AG04450 (cell line): ENCODE measurements at places on chromosomes 5 and 9.

DNA sequence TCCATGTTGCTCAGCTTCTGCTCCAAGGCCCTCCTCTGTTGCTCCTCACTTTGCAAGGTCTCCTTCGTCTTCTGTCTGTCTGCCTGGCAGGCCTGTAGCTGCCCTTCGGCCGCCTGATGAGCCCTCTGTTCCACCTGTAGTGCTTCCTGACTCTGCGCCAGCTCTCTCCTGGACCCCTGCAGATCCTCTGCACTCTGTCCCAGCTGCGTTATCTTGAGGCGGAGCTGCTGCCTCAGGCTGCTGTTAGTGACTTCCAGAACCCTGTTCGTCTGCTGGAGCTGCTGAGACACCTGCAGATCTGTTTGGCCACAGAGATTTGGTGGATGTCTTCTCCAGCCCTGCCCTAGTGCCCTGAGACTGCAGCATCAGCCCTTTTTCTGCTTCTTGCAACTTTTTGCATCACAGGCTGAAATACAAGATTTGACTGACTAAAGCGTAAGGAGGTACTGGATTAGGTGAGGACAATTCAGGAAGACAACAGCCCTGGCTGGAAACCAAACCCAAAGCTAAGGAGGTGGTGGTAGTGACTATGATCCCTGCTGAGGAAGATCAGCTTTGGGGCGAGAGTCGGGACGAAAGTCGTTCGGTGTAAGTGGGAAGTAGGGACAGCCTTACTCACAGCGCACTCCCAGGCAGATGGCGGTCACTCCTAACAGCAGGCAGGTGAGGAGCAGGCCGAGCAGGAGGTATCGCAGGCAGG is 2.1 kb downstream of the CD72 start:
- DNase-seq, result no peak

DNA sequence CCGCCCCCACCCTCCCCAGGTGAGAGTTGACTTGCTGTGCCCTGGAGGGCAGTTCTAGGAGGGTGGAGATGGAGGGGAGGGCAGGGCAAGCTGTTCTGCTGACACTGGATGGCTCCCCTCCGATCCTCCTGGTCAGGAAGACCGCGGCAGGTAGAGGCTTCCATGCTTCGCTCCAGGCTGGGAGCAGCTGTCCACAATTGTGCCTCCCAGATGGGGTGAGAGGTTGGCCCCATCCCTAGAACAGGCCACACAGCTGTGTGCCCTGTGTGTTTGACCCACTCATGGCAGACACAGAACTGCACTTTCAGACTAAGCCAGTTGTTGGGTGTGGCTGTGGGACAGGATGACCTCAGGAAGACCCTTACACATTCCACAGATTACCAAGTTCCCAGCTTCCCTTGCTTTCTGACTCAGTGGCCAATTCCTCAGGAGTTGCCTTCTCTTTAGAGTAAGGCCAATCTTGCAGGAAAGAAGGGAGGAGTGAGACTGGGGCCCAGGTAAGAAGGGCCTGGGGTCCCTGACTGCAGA is 72.1 kb upstream of the HSPA9 start:
- no peak for DNase-seq

DNA sequence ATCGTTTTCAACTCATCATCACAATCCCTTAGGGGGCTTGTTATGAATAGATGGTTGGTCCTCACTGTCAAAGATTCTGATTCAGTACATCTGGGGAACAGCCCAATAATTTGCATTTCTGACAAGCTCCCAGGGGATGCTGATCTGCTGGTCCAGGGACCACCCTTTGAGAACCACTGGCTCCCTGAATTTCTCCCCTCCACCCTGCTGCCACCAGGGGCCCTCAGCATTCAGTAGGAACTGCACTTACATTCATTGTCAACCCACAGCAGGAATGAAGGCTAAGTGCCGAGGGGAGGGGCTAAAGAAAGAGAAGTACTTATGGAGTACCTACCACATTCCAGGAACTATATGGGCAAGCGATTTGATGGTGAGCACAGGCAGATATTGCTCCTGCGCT is 85.9 kb downstream of the BOD1 start:
- DNase-seq, result no peak

DNA sequence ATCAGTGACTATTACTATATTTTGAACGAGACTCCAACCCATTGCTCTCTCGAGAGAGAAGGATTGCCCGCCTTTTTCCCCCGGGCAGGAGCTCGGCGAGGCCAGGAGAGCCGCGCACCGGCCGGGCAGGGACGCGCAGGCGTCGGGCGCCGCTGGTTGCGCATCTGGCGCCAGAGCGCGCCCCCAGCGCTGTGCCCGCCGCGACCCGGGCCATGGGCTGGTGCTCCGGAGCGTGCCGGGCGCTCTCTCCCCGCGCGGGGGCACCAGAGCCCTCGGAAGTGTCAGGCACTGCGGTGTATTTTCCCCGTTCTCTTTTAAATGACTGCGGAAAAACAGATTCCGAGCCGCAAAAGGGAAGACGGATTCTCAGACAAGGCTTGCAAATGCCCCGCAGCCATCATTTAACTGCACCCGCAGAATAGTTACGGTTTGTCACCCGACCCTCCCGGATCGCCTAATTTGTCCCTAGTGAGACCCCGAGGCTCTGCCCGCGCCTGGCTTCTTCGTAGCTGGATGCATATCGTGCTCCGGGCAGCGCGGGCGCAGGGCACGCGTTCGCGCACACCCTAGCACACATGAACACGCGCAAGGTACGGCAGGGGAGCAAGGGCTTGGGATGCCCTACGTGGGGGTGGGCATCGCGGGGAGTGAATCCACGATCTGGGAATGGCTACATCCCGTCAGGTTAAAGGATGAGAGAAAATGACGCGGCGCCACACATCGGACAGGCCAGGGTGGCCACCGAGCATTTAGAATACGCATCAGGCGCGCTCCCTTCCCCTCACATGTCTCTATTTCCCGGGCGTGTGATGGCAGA is 1.1 kb upstream of the NTRK2 start:
- no peak for DNase-seq

DNA sequence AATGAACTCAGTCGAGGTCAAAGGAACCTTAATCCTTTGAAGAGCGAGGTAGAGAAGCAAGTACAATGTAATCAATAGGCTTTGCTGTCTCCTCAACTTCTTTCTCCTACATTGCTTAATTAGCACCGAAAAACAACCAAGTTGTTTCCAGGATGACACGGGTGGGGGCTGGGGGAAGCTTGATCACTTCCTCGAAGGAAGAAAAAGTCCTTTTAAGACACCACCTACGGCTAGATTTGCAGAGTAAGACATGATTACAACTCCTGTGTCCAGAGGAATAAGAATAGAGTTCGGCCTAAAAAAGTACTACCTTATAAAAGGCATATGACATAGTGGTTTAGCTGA is 811 bp upstream of the ARRDC3 start:
- no peak for DNase-seq

DNA sequence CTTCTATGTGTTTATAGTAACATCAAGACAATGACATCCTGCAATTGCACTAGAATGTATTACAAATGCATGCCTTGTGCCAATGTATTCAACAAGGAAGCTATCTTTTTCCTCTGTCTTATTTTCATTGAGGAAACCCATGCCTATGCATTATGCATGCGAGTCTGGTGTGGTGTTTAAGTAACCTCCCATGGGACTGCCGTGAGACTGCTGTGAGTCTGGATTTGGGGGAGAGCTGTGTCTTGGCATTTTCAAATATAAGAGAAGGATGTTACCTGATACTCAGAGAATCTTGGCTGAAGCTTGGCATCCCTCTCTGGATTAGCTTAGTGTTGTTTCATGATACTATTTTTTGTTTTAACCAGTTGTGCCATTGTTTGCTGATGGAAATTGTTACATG is 98.3 kb downstream of the F2RL2 start:
- DNase-seq, result no peak

DNA sequence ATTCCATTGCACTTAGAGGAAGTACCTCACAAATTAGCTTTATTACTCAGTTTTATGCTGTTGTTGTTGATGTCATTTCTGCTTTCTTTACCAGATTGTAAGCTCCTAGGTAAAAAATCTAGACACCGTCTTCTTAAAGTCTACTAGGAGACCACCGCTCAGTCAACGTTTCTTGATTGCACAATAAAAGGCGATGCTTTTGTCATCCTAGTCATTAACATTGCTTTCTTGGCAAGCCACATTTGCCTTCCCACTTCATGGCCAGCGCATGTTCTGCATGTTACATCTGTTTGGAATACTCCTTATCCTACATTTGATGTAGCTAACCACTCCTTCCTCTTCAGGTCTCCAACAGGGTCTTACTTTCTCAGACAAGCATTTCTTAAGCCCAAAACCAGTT is 464.0 kb upstream of the TUSC1 start:
- DNase-seq, result no peak

DNA sequence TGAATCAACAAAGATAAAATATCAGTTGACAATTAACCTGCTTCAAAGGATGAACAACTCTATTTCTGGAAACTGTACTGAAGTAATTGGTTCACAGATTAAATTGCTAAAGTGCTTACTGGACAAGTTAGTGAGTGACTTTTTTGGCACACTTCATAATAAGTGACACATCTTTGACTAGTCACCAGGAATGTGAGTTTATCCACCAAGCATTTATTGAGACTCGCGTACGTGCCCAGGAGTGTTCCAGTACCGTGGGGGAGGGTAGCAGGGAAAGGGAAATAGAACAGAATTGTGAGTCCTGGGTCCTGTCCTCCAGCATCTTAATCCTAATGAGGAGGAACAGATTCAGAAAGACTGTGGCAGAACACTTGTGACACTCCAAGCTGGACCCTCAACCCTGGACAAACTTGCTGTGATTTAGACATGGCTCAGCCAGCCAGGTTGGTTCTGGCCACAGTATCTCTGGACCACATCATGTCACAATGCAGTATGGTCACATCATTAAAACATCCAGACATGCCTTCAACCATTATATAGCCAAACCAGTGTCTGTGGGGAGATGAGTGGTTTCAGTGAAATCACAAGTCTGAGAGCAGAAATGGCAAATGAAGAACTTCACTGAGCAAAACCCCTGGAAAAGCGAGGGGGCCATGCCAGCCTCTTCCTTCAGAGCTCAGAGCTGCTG is 623.1 kb downstream of the BNC2 start:
- no peak for DNase-seq

- peak; percentile 8 for DNase-seq
Observed at GRCh38 chr5:130333089-130333488, 428.8 kb downstream of the CHSY3 start.

DNA sequence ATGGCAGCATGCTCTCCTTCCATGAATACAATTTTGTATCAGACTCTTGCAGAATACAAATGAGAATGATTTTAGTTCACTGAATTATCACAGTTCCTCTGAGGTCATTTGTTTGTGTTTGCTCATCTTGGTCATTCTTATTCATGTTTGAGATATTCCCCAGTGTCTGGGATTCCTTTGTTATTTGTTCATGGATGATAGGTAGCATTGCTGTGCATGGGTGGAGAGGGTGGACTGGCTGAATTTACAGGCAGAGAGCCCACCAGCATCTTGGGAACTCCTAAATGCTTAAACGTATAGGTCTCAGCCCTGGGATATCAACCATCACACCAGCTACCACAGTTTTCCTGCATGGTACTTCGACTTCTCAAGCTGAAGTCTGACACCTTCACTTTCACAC is 459.8 kb downstream of the CCDC171 start:
- DNase-seq, result no peak

GRCh38 chr5:109357807-109358206 is 52.0 kb downstream of the PJA2 start:
- DNase-seq, result no peak

GRCh38 chr5:173498739-173499470 is 117.5 kb downstream of the BOD1 start:
- no peak for DNase-seq
